ENCODE measurements at places on chromosomes 13 and 19. TPM values are rescaled to one million over a fixed set of nuclear protein-coding genes. Genes with fewer than 3 reads are reported as not detected.

- peak overlapping the region; percentile 91 for H3K27ac ChIP-seq
- peak overlapping the region; percentile 80 for H3K4me3 ChIP-seq
- peaks cover 38% of the 10 kb centered on the region for H3K4me1 ChIP-seq
- no peaks in the 10 kb centered on the region for H3K27me3 ChIP-seq
- peak; percentile 73 for DNase-seq
Measured at GRCh38 chr13:51793570-51794271, 10.2 kb downstream of the DHRS12 start.

DNA sequence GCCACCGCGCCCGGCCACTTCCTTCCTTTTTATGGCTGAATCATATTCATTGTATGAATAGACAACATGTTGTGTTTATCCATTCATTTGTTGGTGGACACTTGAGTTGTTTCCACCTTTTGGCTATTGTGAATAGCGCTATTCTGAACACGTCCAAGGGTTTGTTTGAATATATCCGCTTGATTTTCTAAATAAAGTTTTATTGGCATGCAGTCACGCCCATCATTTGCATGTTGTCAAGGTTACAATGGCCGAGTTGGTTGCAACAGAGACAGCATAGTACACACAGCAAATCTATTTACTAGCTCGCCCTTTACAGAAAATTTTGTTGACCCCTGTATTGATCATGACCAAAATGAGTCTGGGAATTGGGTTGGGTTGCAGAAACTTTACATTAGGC lies 43.5 kb downstream of the COLGALT1 start:
- no peak overlapping the region for H3K4me3 ChIP-seq
- no peak for DNase-seq
- H3K36me3 ChIP-seq = no peaks in the 10 kb centered on the region
- no peak overlapping the region for H3K27ac ChIP-seq

DNA sequence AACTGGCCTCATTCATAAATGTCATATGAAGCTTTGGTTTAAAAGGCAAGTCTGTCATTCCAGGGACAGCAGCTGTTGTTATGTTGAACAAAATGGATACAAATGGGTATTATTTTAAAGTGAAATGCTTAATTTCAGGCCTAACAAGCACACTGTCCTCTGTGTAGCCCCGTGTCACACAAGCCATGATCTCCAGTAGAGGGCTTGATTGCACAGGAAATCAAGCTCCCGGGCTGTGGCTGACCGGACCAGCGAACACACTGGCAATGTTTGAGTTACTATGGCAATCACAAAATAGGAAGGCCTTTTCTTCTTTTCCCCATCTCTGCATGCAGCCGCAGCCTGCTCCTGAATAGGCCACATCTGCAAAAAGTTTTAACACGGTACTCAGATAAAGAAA lies 64.0 kb upstream of the GSX1 start:
- DNase-seq = no peak
- H3K36me3 ChIP-seq = no peaks in the 10 kb centered on the region
- peaks cover 29% of the 10 kb centered on the region for H3K27me3 ChIP-seq
- H3K4me1 ChIP-seq = no peaks in the 10 kb centered on the region
- H3K27ac ChIP-seq = no peak overlapping the region

DNA sequence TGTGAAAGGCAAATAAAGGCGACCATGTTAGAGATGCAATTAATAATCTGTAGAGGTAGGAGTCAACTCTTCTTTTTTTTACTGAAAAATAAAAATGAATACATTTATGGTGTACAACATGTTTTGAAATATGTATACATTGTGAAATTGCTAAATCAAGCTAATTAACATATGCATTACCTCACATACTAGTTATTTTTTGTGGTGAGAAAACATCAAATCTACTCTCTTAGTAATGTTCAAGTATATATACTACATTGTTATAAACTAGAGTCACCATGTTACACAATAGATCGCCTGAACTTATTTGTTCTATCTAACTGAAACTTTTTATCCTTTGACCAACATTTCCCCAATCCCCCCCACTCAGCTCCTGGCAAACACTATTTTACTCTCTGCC lies 143.2 kb downstream of the POU4F1 start:
- H3K27me3 ChIP-seq = peaks cover 4% of the 10 kb centered on the region
- H3K27ac ChIP-seq = no peak overlapping the region
- DNase-seq = no peak
- H3K4me3 ChIP-seq = no peak overlapping the region

DNA sequence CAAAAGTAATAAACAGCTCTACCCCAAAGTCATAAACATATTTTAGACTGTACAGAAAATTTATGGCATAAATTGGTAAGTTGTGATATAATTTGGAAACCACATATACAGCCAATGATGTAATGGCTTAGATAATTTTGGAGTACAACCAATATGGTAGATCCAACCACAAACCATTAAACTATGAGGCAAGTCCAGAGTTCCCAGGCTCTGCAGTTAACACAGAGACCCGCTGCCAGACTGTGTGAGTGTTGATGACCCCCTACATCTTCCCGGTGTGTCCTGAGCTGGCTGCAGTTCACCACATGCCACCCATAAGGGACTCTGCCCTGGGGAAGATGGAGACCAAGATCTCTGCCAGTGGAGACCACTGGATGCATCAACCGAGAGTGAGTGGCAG lies 9.9 kb upstream of the SERPINE3 start:
- H3K4me3 ChIP-seq = no peak overlapping the region
- no peaks in the 10 kb centered on the region for H3K27me3 ChIP-seq
- H3K27ac ChIP-seq = no peak overlapping the region
- H3K36me3 ChIP-seq = no peaks in the 10 kb centered on the region
- no peak for DNase-seq
- peaks cover 22% of the 10 kb centered on the region for H3K4me1 ChIP-seq

DNA sequence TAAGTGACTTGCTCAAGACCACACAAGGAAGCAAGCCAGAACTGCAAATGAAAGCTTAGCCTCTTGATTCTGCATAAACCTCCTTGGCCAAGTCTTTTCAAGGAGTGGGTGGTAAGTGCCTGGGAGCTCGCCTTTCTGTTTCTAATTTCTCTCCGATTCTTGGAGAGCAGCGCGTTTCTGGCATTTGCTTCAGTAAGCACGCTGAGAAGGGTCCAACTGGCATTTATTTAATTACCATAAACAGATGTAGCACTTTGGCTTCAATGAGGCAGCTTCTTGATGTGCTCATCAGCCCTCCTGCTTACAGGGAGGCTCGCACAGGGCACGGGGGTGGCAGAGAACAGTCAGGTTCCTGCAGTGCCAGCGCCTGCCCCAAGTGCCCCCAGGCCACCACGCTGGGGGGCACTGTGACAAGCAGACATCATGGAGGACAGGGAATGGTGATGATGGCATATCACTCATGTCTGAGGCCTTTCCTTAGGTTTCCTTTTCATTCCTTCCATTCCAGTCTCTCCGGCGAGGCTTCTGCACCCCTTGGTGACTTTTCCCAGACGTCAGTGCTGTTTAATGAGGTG lies 13.3 kb downstream of the SIAH3 start:
- no peak overlapping the region for H3K27ac ChIP-seq
- no peaks in the 10 kb centered on the region for H3K27me3 ChIP-seq
- H3K4me1 ChIP-seq = no peaks in the 10 kb centered on the region
- DNase-seq = no peak

DNA sequence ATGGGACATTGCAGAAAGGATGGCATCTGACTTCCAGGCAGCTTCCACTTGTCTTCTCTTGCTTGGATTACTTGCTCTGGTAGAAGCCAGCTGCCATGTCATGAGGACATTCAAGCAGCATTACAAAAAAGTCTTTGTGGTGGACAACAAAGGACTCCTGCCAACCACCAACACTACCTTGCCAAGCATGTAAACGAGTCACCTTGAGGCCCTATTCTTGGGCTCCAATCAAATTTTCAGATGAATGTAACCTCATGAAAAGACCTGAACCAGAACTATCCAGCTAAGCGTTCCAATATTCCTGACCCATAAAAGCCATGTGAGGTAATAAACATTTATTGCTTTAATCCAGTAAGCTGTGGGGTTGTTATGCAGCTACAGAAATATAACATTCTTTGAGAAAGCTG lies 12.5 kb downstream of the PROSER1 start:
- peaks cover 21% of the 10 kb centered on the region for H3K36me3 ChIP-seq
- no peak for DNase-seq
- H3K4me1 ChIP-seq = peaks cover 6% of the 10 kb centered on the region

GRCh38 chr19:12727745-12728433 lies 4.2 kb upstream of the TNPO2 start:
- no peak overlapping the region for H3K27ac ChIP-seq
- peaks cover 39% of the 10 kb centered on the region for H3K4me1 ChIP-seq
- H3K36me3 ChIP-seq = peaks cover 9% of the 10 kb centered on the region
- no peaks in the 10 kb centered on the region for H3K27me3 ChIP-seq

- peak; percentile 28 for DNase-seq
- peaks cover 41% of the 10 kb centered on the region for H3K4me1 ChIP-seq
- peaks cover 12% of the 10 kb centered on the region for H3K36me3 ChIP-seq
- no peak overlapping the region for H3K4me3 ChIP-seq
Measured at GRCh38 chr19:5142725-5143097, 173.8 kb downstream of the KDM4B start.

DNA sequence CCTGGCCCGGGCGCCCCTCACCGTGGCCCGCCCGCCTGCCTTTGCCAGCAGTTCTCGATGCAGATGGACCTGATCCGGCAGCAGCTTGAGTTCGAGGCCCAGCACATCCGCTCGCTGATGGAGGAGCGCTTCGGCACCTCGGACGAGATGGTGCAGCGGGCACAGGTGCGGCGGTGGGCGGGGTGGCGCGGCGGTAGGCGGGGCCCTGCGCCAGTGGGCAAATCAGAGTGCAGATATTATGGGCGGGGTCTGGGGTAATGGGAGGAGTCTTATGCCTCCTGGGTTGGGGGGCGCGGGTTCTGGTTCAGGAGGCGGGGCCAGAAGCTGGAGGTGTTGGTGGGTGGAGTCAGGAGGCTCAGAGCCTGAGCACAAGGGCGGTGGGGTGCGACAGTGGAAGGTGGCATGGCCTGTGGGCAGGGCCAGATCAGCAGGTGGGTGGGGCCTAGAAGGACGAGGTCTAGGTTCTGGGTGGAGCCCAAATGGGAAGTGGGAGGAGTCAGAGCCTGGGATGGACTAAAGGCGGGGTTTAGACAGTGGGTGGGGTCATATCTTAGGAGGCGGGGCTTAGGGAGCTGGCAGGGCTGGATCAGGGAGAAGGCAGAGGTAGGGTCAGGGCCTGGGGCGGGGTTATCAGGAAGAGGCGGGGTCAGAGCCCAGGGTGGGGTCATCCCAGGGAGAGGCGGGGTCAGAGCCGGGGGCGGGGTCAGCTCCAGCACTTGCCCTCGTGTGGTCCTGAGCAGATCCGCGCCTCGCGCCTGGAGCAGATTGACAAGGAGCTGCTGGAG lies 5.6 kb downstream of the APC2 start:
- DNase-seq = no peak
- H3K27me3 ChIP-seq = peaks cover 19% of the 10 kb centered on the region
- no peaks in the 10 kb centered on the region for H3K36me3 ChIP-seq
- peaks cover 27% of the 10 kb centered on the region for H3K4me1 ChIP-seq
- H3K4me3 ChIP-seq = peak overlapping the region; percentile 85

GRCh38 chr13:101875717-101876393 lies 423.4 kb downstream of the ITGBL1 start:
- H3K27ac ChIP-seq = no peak overlapping the region
- DNase-seq = no peak
- no peak overlapping the region for H3K4me3 ChIP-seq
- H3K4me1 ChIP-seq = no peaks in the 10 kb centered on the region
- no peaks in the 10 kb centered on the region for H3K36me3 ChIP-seq

GRCh38 chr19:46759817-46760333 lies 13.6 kb upstream of the STRN4 start:
- H3K27ac ChIP-seq = peak overlapping the region; percentile 24
- H3K4me3 ChIP-seq = no peak overlapping the region
- H3K4me1 ChIP-seq = peaks cover 6% of the 10 kb centered on the region
- H3K27me3 ChIP-seq = no peaks in the 10 kb centered on the region
- DNase-seq = no peak

DNA sequence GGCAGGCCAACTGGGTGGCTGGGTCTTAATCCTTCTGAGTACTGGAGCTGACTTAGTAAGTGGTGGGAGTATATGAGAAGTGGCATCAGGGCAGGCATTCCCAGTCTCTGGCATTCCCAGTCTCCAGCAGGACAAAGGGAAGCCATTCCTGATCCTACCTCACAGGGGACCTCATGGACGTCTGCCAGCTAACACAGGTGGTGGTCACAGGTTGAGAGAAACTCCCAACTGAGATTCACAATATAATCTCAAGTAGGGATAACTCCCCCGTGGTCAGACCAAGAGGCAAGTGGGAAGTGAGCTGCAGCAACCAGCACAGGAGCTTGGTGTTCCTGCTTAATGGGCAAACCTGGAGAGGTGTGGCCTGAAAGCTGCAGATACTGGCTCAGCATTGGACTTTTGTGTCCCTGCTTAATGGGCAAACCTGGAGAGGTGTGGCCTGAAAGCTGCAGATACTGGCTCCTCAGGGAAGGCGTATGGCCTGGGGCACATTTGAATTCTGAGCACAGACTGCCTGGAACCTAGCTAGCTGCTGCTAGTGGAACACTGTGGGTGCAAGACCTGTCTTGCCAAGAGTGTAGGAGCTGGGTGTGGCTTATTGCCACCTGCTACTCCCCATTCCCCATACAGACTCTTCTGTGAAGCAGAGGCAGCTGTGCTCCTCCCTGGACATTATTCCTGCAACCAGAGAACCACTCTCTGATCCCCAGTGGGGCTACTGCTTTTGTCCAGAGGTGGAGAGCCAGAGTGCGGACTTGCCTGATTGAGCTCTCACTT lies 25.9 kb upstream of the OR10H2 start:
- H3K4me1 ChIP-seq = no peaks in the 10 kb centered on the region
- H3K36me3 ChIP-seq = no peaks in the 10 kb centered on the region
- H3K4me3 ChIP-seq = no peak overlapping the region
- H3K27me3 ChIP-seq = peaks cover 51% of the 10 kb centered on the region

GRCh38 chr13:27770809-27771208 lies 21.5 kb upstream of the GSX1 start:
- no peak for DNase-seq
- no peak overlapping the region for H3K27ac ChIP-seq
- no peaks in the 10 kb centered on the region for H3K36me3 ChIP-seq
- no peak overlapping the region for H3K4me3 ChIP-seq

Gene IQCN
- polyA plus RNA-seq = 1.1 TPM

Gene BRD4
- 17.1 TPM for polyA plus RNA-seq

Gene URAD
- polyA plus RNA-seq = not detected

Gene CEBPG
- 9.4 TPM for polyA plus RNA-seq

Gene MYH14
- polyA plus RNA-seq = not detected

Gene CYP4F12
- not detected for polyA plus RNA-seq
